ENCODE measurements at places on chromosomes 3 and 15.
A peak's percentile ranks its signal among the peaks of the same experiment; 100 is the strongest.

DNA sequence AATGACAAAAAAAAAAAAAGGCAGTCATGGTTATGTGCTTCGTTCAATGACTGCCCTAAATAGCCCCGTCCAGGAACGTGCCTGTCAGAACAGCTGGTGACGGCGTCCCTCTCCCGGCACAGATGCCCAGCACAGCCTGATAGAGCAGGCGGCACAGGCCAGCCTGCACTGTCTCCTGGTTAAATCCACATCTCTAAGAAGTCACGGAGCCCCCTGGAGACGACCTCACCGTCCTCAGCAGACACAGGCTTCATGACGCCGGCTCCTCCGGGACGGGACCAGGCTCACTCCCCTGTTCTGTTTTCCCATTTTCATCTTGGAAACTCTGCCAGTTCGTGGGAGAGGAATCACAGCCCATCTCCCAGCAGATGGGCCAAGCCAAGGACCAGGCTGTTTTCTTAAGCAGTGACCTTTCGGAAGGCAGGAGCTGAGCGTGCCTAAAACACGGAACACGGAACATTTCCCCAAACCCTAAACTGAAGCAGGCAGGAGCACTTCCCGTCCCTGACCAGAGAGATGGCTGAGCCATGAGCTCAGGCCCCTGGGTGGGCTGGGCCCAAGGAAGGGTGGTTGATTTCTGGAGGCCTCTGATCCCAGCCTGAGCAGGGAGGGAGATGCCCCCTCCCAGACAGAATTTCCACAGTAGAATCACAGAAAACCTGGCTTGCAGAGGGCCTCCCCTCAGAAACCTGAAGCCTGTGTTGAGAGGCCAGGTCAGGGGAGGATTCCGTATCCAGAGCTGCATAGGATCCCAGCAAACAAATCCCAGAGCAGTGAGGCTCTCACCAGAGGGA, 35.9 kb downstream of the ADCY5 start:
- DNase-seq: no peak

GRCh38 chr15:83991163-83991562, 244.4 kb upstream of the GOLGA6L4 start:
- no peak for DNase-seq

- DNase-seq: no peak
Observed at GRCh38 chr15:36644191-36644896, 64.9 kb downstream of the CDIN1 start.

- peak; percentile 75 for DNase-seq
Observed at GRCh38 chr3:197906023-197906849, 43.8 kb upstream of the RPL35A start.

GRCh38 chr15:30917013-30917412, 13.3 kb downstream of the FAN1 start:
- DNase-seq: no peak

Measured in CD4-positive, alpha-beta T cell treated with Interleukin-1 beta for 1 hour (primary cell).